Osteoblast (primary cell): ENCODE measurements at places on chromosomes 3 and 15. TPM values are rescaled to one million over a fixed set of nuclear protein-coding genes. Genes with fewer than 3 reads are reported as not detected.
A peak's percentile ranks its signal among the peaks of the same experiment; 100 is the strongest.

The HOMER2 gene
- 7.7 and 11.6 TPM in 2 replicates for total RNA-seq

The GREM1 gene
- 457 and 499 TPM in 2 replicates for total RNA-seq

The KATNBL1 gene
- 37.3 and 49.2 TPM in 2 replicates for total RNA-seq

The SV2B gene
- under 0.01 TPM in 1 of 2 replicates, not detected in the other for total RNA-seq

The CCDC39 gene
- not detected in 2 replicates for total RNA-seq

The P2RY14 gene
- total RNA-seq = not detected in 2 replicates

The TM6SF1 gene
- total RNA-seq = 0.29 and 0.36 TPM in 2 replicates

The C2CD4B gene
- not detected in 2 replicates for total RNA-seq

The GOLGA6D gene
- not detected in 2 replicates for total RNA-seq

The GPR15 gene
- total RNA-seq = not detected in 2 replicates

The CKMT1A gene
- total RNA-seq = not detected in 2 replicates

The PLSCR4 gene
- total RNA-seq = 54.6 and 77.8 TPM in 2 replicates

The KIF7 gene
- total RNA-seq = 10.6 and 12.3 TPM in 2 replicates

The CIDEC gene
- total RNA-seq = not detected in 2 replicates

The MCTP2 gene
- 16.3 and 18.6 TPM in 2 replicates for total RNA-seq

The ZMYND10 gene
- 0.88 and 2.9 TPM in 2 replicates for total RNA-seq

DNA sequence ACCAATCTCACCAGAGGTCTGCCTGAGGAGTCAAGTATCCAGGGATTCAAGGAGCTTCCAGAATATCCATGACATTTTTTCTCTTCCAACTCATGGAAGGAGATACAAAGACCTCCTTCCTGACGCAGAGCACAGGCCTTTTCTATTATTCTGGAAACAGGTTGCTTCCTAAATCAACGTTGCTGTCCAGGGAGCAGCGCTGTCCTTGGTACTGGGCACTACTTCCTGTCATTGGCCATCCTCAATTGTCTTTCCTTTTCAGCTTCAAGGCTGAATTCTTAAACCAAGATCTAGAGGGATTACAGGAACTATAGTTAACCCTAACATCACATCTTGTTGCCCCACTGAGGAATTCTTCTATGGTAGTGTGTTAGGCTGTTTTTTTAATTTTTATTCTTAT lies 50.4 kb upstream of the TBC1D21 start:
- DNase-seq = no peak

- DNase-seq = no peak
These were observed 257.8 kb downstream of the CNTN4 start for GRCh38 chr3:2356298-2356950.

- DNase-seq = no peak
These were observed 177.9 kb downstream of the MINAR1 start for GRCh38 chr15:79610021-79610420.

DNA sequence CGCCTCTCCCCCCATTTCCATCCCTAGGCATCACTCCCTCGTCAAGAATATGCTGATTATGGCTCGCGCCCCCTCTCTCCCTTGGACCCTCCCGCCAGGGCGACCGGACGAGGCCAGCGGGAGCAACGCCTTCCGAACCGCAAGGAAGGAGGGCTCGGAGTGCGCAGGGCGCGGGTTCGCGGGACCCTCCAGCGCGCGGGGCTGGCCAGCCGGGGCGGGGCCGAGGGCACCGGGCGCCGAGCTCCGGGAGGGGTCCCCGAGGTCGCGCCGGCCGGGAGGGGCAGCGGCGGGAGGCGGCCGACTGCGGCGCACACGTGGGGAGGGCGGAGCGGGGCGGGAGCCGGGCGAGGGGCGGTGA lies 483 bp downstream of the EHD4 start:
- DNase-seq = no peak

GRCh38 chr3:73733746-73734145 lies 109.0 kb upstream of the PDZRN3 start:
- no peak for DNase-seq

- no peak for DNase-seq
These were observed 231.6 kb downstream of the SOX2 start for GRCh38 chr3:181943285-181943684.

- peak; percentile 75 for DNase-seq
These were observed 3.4 kb downstream of the TMEM212 start for GRCh38 chr3:171846597-171846996.

DNA sequence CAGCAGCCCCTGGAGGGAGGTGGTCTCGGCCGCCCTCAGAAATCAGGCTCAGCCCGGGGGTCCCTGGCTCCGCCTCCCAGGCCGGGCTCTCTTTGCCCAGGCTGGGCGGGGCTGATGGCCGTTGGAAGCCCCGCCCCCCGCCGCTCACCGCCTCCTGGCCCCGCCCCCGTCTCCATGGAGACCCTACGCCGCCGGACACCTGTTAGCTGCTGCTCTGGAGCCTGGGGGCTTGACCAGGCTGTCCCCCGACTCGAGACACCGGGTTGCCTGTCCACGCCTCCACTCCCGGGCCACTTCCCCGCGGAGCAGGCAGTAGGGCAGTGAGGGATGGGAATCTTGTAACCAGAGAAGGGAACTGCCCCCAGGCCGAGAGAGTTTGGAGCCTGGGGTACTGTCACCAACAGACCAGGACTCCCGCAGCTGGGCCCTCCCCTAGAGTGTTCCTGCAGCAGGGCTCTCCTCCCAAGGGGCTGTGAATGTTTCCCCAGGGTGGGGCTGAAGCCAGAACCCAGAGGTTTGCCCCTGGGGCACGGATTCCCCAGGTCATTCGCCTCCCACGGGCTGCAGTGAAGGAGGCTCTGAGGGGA lies 27.8 kb upstream of the RPL32 start:
- DNase-seq = no peak

- peak; percentile 31 for DNase-seq
These were observed 118.2 kb upstream of the ALDH1A3 start for GRCh38 chr15:100761290-100761935.

- DNase-seq = no peak
These were observed 5.9 kb downstream of the EIF2AK4 start for GRCh38 chr15:39939487-39940452.

- DNase-seq = no peak
These were observed 309.6 kb upstream of the GOLIM4 start for GRCh38 chr3:168405288-168405687.

- DNase-seq = peak; percentile 29
These were observed 318.7 kb upstream of the C2CD4B start for GRCh38 chr15:62483814-62484213.

GRCh38 chr3:130841357-130841756 lies 52.5 kb upstream of the ATP2C1 start:
- DNase-seq = no peak

- DNase-seq = no peak
These were observed 13.0 kb upstream of the CTXND1 start for GRCh38 chr15:80265021-80265420.

DNA sequence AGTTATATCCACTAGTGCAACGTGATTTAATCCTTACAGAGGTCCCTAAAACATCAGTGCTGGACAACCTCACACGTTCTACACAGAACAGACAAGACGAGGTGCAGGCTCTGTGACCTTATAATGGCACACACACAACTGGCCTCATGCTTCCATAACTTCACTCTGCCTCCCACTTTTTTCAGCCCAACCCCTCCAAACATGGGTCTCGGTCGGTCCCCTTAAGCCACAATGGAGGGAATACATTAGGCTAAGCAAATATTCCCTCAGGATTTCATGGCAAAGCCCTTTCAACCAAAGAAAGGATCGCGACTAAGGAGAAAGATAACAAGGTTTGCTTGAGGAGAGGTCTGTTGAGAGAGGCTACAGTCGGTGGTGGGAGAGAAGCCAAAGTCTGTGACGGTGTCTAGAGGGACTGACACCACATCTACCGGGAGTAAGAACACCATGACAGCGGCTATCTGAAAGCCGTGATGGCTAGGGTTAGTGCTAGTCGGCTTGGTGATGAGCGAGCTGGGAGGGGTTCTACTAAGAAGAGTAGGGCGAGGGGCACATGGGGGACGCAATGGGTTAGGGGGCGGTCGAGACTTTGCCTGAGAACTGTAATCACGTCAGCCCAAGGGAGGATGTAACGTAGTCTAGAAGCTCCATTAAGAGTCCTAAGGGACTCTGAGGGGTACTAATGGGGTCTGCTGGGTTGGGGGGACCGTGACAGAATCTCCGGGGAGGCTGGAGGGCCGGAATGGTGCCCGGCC lies 1.0 kb downstream of the MYO9A start:
- DNase-seq = peak; percentile 78

DNA sequence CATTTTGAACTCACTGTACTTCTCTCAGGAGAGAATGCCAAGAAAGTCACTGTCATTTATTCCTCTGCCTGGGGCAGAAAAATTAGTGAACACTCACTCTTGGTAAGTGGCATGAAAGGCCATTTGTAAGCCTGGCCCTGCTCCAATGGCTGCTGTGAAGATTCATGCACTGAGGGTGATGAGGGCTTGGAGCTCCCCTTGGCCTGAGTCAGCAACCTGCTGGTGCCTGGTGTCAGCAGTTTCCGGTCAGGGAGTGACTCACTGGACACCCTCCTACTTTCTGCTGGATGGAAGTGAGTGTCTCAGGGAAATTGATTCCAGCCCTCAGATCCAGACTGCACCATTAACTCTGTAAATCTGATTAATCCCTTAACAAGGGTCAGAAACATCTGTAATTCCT lies 37.6 kb downstream of the TRA2B start:
- peak; percentile 95 for DNase-seq

DNA sequence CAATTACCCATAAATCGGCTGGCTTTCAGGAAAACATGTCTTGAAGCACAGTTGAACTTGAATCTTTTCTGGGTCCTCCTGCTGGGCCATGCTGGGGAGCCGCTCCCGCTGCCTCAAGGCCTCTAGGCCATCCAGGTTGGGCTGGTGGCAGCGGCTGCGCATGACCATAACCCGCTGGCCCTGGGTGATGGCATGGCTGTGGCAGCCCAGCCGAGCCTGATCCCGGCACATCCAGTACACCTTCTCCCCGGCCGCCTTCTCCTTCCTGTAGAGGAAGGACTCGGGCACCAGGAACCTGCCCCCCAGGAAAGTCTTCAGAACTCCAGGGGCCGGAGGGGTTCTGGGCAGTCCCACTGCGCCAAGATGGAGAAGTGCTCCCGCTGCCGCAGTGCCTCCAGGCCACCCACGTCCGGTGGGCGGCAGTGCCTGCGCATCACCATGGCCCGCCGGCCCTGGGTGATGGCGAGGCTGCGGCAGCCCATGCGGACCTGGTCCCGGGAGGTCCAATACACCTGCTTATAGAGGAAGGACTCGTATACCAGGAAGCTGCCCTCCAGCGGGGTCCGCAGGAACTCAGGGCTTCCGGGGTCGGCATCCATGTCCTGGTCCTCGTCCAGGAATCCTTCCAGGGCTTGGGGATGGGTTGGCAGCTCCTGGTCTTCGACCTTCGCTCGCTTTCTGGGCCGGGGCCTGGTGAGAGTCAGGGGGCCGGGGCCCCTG lies 84.3 kb upstream of the FXR1 start:
- DNase-seq = no peak

DNA sequence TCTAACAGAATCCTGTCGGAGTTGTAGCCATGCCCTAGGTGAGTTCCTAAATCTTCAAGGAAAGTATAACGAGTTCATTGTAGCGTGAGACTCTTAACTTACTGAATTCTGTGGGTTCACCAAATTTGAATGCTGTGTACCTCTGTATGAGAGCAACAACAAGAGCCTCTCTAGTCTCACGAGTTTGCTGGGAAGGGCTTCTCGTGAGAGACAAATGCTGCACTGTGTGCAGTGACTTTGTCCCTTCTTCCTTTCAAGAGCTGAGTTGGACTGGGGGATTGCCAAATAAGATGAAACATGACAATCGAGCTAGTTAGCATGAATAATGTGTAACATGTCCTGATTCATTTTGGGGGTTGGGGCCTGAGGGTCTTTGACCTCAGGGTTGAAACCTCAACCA lies 32.2 kb downstream of the KAT2B start:
- no peak for DNase-seq

DNA sequence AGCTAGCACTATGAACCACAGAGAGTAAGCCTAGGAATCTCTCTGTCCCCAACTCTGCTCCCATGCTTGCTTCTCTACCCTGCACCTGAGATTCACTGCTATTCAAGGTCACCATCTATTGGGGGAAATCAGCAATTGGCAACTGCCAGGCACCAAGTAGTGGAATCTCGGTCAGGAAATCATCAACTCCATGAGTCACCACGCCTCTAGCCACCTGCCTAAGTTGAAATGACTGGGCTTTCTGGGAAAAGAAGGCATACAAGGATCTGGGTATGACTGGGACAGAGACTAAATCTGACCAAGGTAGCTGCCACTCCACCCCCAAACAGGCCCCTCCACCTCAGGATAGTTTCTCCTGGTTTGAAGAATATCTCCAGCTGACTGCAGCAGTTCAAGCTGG lies 464.1 kb upstream of the CBLB start:
- no peak for DNase-seq

DNA sequence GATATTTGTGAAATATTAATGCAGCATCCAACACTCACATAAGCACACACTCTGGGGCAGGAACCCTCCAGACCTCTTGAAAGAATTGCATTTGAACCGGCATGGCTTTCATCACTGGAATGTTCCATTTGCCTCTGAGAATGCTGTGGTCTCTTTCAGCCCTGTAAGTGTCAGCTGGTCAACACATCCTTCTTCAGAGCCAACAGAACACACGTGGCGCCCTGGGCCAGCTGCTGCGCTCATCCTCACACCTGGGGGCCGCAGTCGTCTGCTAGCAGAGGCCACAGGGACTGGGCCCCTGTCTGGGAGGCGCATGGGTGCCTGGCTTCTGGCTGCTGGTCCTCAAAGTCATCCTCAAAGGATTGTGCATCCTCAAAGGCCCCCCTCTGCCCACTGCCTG lies 71.4 kb upstream of the HERC1 start:
- no peak for DNase-seq

- peak; percentile 84 for DNase-seq
These were observed 19.7 kb downstream of the TM4SF4 start for GRCh38 chr3:149494022-149494758.

DNA sequence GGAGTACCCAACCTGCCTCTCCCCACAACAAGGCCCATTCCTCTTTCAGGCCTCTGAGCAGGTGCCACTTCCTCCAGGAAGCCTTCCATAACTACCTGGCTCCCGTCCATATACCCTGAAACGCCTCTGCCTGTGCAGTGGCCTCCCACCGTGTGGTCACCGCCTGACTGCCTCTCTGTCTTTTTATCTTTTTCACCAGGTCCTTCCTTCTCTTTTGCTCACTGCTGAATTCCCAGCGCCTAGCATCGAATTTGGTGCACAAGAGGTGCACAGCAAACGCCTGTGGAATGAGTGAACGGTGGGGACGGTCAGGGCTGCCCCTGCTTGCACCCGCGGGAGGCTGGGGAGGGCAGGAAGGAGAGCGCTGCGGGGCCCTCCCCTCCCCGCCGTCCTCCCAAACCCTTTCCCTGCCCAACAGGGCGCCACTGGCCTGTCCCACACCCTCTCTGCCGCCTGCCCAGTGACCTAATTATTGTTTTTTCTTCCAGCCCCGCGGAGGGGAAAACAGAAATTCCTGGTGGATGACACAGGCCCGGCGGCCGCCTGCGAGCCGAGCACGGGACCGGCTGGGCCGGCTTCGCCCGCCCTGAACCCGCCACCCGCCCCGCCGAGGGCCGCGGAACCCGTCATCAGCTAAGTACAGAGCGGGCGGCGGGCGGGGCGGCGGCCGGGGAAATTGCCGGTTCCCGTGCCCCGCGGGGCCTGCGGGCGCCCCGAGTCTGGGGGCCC lies 140.1 kb downstream of the SMAD6 start:
- DNase-seq = peak; percentile 99

DNA sequence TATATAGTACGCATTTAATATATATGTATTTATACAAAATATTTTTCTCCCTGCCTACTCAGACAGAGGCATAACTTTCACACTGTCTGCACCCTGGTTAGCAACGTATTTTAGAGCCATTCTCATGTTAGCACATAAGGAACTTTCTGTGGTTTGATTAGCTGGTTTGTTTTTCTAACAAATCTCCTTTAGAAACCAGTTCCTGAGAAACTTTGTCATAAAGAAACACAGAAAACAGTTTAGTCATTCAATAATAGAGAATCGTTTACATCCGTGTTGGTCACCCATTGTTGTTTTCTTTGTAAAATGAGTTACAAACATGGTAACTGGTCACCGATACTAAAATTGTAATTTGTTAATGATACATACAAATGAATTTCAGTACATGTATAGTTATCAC lies 5.9 kb upstream of the NGRN start:
- DNase-seq = no peak
